ENCODE measurements at places on chromosomes 7 and 10.

- no peak for DNase-seq
Measured at GRCh38 chr10:103517234-103518085, 24.0 kb downstream of the NEURL1 start.

- DNase-seq: no peak
Measured at GRCh38 chr7:141695803-141696289, 6.1 kb downstream of the DENND11 start.

DNA sequence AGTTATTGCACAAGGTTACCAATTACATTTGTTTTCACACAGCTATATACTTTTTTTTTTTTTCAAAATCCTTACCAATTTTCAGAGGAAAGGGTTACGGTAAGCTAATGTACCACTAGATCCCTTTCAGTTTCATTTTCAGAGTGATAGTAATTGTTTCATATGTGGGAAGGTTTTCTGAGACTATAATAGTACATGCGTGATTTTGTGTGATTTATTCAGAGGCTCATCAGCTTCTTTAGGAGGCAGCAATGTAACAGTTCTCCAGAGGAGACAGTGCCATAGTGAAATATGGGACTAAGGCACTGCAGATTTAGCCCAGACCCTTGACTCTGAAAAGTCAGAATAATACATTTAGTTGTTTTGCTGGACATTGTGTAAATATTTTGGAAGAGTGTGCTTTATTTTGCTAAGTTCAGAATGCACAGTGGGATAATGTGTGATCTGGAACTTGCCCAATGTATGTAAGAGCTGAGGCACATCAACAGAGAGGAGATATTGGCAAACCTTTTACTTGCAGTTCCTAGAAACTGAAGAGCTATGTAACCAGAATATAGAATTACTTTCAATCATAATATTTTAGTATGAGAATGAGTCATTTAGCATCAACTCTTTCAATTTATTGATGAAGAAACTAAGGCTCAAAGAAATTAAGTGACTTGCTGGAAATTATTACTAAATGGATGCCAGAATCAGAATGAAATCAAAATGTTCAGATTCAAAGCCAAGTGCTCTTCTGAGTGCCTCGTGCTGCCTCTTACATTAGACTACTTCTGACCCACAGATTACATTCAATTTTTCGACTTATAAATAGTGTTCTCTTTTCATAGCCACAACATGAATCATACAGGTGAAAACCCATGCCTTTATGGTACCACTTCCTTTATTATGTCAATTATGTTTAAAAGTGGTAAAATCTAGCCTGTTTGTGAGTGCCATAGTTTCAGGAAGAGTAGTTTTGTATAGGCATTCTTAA, 207.7 kb upstream of the TEX47 start:
- DNase-seq: no peak

GRCh38 chr10:133455611-133456031, 1.9 kb downstream of the SCART1 start:
- DNase-seq: no peak

DNA sequence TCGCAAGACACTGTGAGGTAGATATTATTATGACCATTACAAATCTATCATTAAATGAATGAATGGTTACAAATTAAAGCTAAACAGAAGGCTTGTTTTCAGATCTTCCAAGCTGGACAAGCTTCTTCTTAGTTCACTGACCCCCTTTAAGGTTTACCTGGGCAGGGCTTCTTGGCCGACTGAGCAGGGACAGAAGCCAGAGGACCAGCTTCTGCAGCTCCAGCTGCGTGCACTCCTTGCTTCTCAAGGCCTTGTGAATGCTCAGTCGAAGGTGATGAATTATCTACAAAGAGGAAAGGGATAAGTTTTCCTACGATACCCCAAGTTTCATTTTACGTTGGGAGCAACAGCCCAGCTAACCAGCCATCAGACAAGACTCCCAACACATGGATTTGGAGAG, 9.3 kb downstream of the ZC3HAV1L start:
- no peak for DNase-seq

Measured in CD4-positive, alpha-beta T cell treated with Interleukin-17A for 4 hours (primary cell).